NB4 (cell line): ENCODE measurements at places on chromosomes 11 and 22.

- DNase-seq, result peak; percentile 11
Measured at GRCh38 chr11:80980227-80980626, 1539.4 kb upstream of the TENM4 start.

DNA sequence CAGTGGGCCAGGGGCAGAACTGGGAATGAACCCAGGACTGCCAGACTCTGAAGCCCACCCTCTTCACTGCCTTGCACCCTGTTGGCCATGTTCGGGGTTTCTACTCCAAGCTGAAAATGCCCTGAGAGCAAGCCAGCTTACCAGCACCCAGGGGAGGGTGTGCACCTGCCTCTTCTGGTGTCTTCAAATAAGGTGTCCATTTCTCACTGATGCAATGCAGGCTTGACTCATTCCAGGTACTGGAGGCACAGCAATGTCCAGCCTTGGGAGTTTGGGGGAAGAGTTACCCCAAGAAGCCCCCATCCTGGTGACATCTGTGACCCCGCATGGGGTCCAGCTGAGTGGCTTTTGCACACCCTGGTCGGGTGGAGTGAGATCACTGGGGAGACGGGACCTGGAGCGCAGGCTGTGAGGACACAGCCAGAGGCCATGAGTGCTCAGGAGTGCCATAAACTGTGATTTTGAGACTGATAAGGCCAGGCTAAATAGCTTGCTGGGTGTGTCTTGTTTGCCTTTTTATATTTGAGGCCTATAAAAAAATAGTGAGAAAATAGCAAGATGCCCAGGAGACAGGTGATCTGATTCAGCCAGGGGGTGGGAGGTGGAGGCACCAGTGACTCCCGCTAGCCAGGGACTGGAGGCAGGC, 4.6 kb upstream of the CERK start:
- DNase-seq, result no peak

DNA sequence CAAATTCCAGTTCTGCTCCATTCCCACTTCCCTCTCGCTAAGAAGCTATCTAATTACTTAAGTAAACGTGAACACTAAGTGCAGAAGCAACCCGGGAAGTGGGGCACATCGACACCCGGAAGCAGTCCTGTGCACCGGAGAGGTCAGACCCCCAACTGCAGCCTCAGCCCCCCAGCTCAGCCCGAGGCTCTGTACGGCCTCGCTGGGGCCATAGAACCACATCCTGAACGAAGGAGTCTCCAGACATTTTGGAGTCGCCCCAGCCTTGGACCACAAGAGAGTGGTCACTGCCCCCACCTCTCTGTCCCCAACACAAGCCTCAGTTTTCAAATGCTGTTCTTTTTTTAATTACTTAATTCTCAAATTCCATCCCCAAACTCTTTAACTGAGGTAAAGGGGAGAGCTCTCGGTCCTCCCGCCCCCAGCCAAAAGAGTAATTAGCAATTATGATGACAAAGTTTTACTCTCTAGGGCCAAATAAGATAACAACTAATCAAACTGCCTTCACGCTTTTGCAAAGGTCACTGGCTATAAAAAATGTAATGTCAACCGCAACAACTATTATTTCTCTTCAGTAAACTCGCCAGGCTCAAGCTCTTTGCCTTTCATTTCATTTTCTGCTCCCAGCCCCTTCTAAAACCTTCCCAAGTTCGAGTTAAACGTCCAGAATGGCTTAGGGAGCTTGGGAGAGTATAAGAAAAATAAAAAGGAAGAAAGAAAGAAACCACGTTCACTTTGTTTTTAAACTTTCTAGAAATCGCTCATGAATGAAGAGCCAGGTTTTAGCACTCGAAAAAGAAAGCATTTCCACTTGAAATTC, 2.2 kb downstream of the PAX6 start:
- no peak for DNase-seq

GRCh38 chr11:12402691-12403120, 25.3 kb downstream of the PARVA start:
- DNase-seq, result no peak

DNA sequence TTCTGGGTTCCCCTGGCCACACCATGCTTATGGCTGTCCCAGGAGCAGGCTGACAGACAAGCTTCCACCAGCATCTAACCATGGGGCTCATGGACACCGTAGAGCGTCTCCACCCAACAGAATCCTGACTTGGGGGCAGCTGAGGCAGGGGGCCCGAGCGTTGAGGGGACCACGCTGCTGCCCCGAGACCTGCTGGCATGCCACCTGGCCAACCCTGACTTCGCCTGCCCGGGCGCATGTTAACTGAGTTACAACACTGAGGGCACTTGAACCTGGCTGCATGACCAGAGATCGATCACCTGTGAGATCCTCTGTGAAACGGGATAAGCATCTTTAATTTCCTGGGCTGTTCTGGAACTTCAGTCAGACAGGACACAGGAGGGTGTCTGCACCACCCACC, 13.7 kb downstream of the PPM1F start:
- DNase-seq, result no peak

GRCh38 chr11:10938650-10939387, 81.0 kb upstream of the ZBED5 start:
- DNase-seq, result no peak

DNA sequence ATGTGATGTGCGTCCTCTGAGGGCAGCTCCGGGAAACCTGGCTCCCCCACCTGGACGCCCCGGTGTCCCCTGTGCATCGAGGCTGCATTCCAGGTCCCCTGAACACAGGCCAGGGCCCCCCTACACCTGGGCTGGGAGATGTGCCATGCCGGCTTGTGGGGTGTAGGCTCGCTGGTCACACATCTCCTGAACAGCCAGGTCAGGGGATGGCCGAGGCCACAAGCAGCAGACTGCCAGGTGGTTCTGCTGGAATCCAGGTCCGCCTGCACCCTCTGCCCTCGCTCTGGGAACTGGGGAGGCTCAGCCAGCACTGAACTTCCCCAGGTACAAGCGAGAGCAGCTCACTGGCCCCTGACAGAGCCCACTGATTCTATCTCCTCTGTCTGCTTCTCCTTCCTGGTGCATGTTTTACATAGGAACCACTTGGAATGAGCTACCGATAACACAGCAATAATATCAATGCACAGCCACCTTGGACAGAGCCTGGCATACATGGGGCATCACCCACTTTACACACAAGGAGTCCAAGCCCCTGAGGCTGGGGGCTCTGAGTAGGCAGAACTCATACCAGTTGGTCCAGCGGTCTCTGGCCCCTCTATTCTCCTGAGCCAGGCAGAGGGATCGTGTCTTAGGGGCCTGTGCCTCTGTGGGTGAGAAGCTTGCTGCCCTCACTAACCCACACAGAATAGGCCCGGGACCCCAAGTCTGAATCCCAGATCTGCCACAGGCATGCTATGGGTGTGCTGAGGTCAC, 46.8 kb downstream of the TBX1 start:
- no peak for DNase-seq

DNA sequence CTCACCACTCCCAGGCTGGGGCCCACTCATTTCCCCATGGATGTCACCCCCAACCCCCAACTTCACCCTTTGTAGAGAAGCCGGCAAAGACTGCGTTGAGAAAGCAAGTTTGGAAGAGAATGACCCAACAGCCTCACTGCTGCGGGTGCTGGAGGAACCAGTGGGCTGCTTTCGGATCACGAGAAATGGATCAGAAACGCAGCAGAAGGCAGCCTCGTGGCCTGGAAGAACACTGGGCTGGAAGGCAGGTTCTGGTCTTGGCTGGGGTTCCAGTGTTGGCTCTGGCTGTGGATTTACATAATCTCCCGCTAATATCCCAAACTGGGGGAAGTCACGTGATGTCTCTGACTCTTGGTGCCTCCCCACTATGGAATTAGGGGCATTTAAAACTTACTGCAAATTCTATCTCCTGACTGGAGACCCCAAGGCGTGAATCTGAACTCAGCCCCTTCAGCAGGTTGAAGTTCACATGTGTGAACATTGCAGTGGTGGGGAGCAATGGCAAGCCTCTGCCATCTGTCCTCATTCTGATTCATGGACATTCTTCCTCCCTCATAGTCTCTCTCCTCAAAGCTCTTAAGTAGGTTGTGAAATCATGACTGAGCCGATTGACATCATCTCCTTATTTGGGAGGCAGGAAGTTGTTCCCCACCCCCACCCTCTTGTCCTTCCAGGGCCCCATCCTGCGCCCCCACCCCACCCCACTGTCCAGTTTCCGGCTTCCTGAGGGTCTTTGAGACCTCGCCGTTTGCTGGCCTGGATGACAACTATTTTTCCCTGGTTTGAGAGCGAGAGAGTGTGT, 37.0 kb upstream of the TIMP3 start:
- DNase-seq, result peak; percentile 77

DNA sequence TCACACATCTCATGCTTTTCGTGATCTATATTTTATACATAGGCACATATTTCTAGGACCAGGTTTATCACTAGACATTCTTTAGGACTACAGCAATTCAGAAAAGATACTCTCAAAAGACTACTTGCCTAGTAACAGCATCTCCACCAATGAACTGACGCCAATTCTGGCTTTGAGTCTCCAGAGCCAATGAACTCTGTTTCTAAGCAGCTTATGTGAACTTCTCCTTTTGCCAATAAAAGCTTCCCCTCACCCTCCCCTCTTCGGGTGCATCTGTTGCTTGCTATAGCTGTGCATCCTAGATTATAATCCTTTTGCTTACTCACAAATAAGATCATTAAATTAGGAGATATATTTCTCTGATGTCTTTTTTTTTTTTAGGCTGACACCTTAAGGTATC, 11.4 kb upstream of the ANKK1 start:
- peak; percentile 23 for DNase-seq

GRCh38 chr11:69035946-69036340, 12.8 kb upstream of the TPCN2 start:
- DNase-seq, result no peak

DNA sequence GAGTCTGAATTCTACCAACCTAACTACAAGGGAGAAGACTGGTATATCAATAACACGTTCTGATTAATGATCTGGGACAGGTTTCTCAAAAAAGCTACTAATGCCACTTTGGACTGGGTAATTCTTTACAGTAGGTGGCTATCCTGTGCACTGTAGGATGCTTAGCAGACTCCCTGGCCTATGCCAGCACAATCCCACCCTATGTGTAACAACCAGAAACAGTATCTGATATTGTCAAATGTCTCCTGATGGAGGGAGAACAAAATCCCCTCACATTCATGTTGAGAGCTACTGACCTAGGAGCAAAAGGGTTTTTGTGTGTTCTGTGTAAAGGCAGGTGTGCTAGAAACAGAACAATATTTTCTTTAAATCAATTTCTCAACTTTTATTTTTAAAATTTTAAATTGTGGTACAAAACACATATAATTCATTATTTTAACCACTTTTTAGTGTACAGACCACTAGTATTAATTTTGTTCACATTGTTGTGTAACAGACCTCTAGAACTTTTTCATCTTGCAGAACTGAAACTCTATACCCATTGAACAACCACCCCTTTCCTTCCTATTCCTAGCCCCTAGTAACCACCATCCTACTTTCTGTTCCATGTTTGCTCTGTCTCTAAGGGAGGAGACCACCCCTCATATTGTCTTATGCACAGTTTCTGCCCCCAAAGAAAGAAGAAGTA, 2.1 kb upstream of the MS4A6A start:
- DNase-seq, result peak; percentile 66

DNA sequence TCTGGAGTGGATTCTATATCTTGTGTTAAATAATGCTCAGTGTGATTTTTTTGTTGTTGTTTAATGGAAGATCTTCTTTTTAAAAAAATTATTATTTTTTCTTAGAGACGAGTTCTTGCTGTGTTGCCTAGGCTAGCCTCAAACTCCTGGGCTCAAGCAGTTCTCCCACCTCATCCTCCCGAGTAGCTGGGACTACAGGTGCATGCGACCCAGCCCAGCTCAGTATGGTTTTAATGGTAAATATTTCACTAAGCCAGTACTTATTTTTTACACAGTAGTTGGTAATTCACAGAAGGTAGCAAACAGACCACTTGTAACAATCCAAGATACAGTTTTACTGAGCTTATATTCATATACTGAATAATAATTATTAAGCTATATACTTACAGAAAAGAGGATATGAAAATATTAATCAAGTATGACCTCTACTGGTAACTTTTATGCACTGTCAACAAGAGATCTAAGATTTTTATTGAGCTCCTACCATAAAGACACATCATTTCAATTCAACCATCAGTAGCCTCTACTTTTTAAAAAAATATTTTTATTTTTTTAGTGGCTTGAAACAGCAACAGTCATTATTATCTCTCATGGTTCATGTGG, 6.1 kb upstream of the CD59 start:
- peak; percentile 39 for DNase-seq

DNA sequence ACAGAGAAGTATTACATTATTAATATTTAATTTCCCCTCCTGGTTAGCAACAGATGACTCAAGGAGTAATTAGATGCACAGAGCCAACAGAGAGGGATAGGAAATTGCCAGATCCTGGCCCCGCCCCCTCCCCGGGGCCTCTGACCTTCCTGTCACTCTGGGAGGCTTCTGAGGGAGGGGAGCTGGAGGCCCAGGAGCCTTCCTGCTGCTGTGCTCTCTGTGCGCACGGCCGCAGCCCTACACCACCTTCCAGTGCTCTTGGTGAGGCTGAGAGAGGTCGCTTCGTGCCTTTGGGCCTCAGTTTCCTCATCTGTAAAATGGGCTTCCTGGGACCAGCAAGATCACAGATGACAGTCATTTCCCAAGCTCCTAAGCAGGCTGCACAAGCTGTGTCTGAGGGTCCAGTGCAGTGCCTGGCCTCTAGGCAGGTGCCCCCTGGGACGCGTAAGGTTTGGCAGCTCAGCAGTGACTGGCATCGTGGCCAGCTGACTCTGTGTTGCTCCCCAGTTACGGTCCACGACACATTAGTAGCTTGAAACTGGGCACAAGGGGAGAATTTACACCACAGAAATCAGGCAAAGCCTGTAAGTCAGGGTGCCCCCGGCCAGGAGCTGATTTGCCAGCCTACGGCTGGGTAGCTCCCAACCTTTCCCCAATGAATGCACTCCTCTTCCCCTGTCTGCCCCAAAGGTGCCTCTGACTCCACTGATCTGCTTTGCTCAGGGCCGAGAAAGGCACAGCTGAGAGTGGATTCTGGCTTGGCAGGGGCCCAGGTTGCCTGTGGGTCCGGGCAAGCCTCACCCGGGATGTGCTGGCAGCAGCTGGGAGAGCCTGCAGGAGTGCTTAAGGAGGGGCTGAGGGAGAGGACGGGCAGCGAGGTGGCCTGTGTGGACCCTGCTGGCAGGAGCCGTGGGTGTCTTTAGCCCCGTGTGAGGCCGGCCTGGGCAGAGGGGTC, 2.3 kb downstream of the ADORA2A start:
- DNase-seq, result peak; percentile 76

DNA sequence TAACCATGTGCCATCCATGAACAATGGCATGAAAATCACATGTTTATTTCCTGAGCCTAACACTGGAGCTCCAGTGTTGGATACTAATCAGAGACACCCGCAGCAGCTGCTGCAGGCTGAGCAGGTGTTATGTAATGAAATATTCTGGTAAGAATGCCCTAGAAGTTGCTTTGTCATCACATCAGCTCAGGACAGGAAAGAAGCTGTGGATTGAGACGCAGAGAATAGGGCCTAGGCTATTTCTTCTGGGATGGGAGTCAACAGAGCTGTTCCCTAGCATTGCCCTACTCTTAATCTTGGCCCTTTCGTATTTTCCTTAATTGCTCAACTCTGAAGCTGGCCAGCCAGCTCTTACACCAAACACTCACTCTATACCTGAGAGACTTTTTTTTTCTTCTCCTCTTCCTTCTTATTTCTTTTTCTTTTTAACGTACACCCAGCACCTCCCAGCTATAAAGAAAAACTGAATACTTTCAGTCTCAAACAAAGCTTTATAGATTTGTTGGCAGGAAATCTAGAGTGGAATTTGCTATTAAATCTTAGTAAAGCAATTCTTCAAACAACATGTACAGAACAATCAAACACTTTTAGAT, 31.9 kb downstream of the RASSF10 start:
- no peak for DNase-seq
